ENCODE measurements at places on chromosomes 3 and 15.

DNA sequence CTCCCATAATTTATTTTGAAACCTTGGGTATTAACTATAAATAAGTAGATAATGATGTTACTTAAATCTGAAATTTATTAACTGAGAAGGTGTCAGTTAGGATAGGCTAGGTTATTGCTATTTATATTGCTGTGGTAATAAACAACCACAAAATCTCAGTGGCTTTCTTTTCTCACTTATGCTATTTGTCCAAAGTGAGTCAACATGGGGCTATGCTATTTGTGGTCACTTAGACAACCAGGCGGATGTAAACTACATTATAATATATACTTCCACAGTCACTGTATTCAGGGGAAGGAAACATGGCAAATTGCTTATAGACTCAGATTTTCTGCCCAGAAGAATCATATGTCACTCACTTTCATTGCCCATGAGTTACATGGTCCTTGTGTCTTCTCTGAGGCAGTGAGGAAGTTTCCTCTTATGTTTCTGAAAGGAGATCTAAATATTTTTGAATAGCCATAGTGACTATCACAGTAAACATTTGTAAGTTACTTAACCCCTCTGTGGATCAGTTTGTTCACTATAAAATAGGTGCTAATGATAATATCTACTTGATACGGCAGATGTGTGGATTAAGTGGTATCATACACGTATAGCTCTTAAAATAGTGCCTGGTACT lies 19.8 kb downstream of the HMG20A start:
- no peak for DNase-seq

DNA sequence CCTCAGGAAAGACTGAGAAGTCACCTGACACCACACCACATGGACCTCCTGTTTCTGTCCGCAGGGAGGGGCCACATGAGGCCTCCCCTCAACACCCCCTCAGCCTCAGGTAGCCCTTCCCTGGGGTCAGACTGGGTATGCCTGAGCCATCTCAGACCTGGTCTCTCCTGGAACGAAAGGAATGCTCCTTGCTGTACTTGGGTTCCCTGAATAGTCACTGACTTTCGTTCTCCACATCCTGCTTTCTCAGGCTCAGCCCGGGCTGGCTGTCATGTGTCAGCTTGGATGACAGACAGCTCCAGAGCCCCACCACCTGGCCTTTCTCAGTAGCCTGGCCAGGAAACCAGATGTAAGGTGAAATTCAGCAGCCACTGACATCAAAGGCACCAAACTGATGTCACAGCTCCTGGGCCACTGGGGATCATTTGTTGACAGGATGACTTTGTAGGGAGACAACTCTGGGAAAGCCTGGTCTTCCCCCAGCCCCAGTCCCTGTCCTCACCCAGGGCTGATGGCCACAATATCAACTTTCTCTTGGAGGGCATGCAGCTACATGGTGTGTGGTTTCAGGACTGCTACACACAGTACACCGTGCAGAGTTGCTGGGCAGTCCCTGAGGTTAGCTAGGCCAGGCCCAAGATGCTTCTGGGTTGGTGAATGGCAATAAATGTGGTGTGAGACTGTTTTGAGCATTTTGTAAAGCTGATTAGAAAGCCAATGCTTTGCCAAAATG lies 141.4 kb upstream of the MRPS22 start:
- no peak for DNase-seq

DNA sequence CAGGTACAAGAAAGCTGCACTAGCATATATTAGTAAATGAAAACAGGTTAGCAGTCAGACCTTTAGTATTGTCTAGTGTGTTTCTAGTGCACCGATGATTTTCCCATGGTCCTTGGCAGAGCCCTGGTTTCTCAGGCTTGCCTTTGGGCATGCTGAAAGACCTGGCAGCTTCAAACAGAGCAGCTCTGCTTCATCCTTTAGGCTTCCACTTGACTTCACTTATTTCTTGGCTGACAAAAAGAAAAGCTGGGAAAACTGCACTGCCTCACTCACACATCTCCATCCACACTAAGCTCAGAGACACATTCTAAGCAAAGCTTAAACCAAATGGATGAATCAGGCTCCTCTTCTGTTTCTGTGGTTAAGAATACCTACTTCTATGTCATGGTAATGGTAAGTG lies 374.8 kb upstream of the PDZRN3 start:
- no peak for DNase-seq

DNA sequence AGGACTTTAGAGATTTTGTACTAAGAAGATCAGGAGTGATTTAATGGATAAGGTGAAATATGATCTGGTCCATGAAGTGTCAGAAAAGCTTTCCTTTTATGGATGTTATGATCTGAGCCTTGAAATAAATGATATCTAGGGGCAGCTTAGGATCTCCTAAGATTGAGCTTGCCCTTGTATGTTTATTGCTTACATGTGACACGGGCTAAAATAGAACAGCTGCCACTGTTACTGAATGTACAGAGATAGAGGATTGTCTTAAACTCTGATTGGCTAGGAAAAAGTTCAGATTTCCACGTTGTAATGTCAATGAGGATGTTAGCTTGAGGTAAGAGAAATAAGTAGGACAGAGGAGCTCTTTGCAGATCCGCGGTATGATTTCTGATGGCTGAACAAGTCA lies 8.8 kb downstream of the FYTTD1 start:
- DNase-seq, result no peak

DNA sequence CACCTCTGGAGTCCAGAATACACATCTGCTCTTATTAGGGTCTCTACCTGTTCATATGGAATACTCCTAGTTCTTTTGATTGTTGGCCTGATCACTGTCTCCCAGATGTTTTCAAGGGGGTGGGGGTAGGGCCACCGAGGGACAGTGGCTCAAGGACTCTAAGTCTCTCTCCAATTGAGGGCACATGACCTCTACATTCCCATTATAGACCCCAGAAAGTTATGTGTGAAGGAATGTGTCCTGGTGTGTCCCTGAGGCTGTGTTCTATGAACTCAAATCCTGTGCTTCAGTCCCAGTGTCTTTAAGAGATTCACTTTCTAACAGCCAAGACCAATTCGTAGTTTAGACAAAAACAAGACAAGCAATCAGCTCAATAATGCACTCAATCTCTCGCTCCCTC lies 357.4 kb downstream of the ERC2 start:
- no peak for DNase-seq

DNA sequence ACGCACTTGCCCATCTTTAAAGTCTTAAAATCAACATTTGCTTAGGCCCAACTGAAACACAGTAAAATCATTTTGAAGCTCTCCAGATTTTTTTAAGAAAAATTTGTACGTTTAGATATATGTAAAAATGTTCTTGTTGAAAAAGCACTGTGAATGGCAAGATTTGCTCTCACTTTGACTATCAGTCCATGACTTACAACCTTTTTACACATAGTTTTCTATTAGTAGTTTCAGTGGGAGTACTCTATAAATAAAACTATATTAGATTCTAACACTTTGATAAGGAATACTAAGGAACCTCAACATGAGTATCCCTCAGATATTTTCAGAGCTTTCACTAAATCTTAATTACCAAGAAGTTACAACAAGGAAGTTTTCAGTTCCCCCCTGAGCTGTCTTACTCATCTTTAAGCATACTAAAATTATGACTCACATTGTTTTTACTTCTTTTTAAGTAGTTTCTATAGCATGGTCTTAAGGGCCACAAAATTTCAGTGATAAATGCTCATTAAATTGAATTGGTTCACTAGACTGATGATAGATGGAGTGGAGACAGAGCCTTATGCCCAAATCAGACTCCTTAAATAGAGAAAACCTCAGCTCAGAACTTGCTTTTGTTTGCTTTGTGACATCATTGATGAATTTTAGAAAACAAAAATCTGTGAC lies 31.6 kb upstream of the RAP2B start:
- no peak for DNase-seq

DNA sequence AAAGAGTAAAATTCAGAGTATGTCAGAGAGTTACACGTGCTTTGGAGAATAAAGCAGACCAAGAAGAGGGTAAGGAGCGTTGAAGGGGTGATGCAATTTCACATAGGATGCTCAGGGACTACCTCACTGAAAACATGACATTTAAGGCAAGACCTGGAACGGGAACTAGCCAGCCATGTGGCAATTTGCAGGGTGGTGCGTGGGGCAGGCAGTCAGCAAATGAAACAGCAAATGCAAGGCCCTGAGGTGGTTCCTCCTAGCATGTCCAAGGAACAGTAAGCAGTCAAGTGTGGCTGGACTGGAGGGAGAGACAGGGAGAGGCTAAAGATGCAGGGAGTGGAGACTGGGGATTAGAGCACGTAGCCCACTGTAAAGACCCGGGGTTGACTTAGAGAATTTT lies 146.1 kb upstream of the LPP start:
- no peak for DNase-seq

DNA sequence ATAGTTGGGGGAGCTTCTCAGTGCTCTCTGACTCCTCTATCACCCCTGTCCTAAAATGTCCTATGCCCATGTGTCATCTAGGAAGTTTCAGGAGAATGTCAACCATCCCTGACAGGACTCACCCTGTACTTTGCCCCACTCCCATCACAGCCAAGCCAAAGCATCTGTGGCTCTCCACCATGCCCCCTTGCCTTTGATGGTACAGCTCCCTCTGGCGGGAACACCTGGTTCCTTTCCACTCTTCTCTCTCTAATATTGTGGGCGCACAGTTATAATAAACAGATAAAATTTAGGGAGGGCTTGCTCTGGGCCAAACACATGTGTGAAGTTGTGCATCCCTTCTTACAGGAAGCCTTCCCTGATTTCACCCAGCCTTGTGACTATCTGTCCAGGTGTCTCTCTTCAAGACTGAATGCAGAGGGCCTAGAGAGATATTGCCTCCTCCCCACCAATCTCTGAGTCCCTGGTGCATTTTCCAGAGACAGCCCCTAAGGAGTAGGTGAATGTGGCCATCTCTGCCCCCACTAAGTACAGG lies 62.8 kb downstream of the ISG20 start:
- DNase-seq, result no peak

- no peak for DNase-seq
These were observed 194.4 kb upstream of the GBE1 start for GRCh38 chr3:81955878-81956277.
